NCI-H1105 (cell line): ENCODE measurements at places on chromosomes 13 and 19.

- DNase-seq = no peak
Observed at GRCh38 chr13:46717856-46718255, 79.1 kb downstream of the ESD start.

DNA sequence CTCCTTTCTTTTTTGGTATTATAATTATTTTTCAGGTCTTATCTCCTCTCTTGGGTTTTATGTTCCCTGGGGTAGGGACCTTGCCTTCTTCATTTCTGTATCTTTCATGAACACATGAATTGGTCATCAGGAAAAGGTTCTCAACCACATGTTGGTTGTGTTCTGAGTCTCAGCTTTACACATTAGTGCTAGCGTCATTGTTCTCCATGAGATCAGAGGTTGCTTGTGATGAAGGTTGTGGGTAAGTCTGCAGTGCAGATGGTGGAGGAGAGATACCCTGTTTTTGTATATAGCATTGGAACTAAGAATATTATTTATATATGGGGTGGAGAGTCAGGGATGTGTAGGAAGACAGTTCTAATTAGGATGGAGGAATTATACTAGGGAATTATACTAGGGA is 24.5 kb upstream of the CEACAM8 start:
- DNase-seq = no peak

GRCh38 chr19:53621885-53622740 is 9.7 kb upstream of the DPRX start:
- no peak for DNase-seq

DNA sequence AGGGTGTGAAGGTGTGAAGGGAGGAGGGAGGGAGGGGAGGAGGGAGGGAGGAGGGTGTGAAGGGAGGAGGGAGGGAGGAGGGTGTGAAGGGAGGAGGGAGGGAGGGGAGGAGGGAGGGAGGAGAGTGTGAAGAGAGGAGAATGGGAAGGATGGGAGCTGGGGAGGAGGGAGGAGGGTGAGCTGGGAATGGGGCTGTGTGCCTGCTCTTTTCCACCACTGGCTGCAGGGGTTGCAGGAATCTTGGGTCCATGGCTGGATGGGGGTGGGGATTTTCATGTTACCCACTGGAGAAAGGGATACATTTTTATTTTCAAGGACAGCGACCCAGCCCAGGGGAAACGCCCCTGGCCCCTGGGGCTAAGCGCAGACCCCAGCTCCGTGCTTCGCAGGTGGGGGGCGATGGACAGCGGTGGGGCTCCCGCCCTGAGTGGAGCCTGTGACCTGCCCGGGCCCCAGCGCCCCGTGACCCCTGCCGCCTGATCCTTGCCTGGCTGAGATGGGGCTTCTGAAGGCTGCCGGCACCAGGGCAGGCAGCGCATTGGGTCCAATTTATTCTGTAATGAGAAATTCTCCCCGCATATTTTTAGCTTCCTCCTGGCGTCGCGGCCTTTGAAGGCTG is 3.0 kb upstream of the EFNA2 start:
- no peak for DNase-seq

DNA sequence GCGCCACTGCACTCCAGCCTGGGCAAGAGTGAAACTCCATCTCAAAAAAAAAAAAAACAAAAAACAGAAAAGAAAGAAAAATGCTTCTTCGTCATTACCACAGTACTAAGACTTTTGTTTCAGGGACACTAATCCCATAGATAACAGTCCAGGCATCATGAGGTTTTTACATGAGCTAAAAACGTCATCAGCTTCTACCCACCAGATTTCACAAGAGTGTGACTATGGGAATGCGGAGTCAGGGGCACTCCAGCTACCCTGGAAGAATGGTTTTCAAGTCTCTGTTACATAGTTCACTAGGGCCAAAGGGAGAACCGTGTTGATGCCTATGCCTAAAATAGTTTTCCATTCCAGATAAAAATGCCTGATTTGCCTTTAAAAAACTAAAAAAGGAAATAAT is 33.2 kb downstream of the RAB20 start:
- DNase-seq = no peak

DNA sequence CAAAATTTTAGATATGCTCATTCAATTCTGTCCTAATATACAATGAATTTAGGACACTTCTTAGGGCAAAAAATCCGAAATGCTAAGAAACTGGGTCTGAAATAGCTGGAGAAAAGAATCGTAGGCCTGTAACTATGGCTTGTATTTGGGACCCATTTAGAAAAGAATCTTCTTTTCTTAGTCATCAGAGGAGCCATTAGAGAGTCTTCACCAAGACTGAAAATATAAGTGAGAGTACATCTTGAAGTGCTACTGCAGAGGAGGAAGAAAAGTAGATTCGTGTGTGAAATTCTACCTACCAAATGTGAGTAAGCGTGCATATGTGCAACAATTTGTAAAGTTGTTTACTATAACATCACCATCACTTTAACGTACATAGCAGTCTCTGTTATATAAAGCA is 8.8 kb upstream of the DACH1 start:
- no peak for DNase-seq

DNA sequence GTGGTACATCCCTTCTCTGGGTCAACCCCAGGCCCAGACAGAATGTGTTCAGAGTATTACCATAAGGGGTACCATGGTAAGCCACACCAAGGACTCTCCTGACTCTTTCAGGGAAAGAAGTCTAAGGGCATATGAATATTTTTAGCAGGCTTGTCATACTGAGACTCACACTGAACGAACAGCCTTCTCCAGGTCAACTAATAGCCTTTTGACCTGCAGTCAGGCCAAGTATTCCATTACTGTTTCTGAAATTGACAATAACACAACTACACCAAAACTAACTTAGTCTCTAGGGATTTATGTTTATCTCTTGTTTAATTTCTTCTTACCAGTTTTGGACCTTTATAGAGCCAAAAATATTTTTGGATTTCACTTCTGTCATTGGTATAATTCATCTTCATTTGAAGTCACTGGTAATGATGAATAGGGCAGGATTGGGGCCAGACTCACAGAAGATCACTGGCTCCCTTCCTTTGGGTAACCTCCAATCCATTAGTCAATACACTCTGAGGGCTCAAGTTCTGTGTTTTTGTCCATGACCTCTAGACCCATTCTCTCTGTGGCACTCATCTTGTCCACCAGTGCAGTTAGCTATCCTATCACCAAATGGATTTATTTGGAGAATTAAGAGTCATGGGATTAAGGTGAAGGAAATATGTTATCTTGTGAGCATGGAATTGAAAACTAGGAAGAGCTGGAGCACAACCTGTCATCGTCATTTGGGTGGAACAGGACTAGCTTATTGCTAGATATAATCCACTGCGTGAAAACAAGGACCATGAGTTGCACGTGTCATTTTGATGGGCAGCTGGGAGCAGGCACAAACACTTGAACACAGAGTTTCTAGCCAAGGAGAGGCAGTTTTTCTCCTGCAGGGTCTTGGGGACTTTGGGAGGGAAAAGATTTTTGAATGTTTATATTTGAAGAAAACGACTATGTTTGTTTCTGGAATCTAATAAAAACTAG is 313.3 kb downstream of the DCLK1 start:
- DNase-seq = no peak

DNA sequence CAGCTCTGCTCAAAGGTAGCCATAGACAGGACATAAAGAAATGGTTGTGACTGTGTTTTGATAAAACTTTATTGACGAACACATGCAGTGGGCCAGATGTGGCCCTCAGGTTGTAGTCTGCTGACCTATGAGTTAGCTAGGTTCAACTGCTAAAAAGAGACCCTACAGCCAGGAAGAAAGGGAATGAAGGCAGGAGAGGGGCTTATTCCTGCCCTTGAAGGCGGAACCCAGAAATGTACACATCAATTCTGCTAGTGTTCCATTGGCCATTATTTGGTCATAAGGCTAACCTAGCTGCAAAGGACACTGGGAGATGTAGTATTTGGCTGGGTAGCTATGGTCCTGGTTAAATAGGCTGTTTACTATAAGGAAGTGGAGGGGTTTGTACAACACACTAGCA is 18.0 kb downstream of the APBA3 start:
- no peak for DNase-seq
